HuH-7 (cell line): ENCODE measurements at places on chromosomes 7 and 10.
A peak's percentile ranks its signal among the peaks of the same experiment; 100 is the strongest.

GRCh38 chr7:150797661-150798060, 2.5 kb downstream of the TMEM176B start:
- no peak for DNase-seq

GRCh38 chr10:69568472-69569395, 4.5 kb downstream of the NEUROG3 start:
- DNase-seq, result no peak

- no peak for DNase-seq
Observed at GRCh38 chr7:16688249-16688648, 42.3 kb downstream of the BZW2 start.

- no peak for DNase-seq
Observed at GRCh38 chr7:80240265-80241025, 105.8 kb downstream of the GNAI1 start.

- DNase-seq, result no peak
Observed at GRCh38 chr10:52950578-52950977, 178.0 kb upstream of the MBL2 start.

GRCh38 chr10:99781734-99782429, 558 bp upstream of the ABCC2 start:
- no peak for DNase-seq

DNA sequence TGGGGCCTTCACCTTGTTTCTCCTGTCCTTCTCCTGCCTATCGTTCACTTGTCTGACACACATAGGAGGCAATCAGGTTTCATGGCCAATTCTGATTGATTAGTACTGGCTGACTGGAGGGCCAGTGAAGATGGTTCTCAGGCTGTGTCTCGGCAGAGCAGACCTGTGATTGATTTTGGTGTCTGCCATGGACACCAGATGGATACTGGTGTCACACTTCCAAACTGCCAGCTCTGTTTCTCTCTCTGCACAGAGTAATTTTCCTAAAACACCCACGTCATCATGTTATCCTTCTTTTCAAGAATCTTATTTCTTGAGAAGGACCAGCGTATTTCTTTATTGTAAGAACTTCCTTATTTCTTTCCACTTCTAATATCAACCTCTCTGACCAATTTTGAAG, 117.1 kb downstream of the ICA1 start:
- no peak for DNase-seq

- DNase-seq, result peak; percentile 71
Observed at GRCh38 chr10:99329304-99329553, at the start of gene CNNM1. Gene CNNM1 (plus strand): TSS chr10:99329356. CDS start chr10:99329388, 32 bp downstream.

DNA sequence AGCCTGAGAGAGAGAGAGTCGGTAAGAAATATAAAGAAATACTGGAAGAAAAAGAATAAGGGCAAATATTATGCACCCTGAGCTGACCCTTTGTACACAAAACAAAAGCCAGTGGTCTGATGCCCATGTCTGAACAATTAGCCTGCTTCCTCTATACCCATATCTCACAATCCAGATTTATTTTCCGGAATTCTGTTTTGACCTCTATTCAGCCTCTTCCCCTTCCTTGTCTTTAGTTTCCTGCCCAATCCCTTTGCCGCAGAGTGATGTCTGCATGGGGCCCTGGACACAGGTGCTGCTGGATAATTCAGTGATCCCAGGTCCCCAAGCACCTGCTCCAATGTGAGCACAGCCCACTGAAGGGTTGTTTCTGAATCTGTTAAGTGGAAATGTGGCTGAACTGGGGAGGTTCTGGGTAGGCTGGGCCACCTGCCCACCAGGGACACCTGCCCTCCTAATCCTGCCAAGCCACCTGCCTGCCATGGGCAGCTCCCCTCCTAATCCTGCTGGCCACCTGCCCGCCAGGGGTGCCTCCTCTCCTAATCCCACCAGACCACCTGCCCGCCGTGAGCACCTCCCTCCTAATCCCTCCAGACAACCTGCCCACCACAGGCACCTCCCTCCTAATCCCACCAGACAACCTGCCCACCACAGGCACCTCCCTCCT, 23.0 kb downstream of the ADGRA1 start:
- DNase-seq, result no peak

DNA sequence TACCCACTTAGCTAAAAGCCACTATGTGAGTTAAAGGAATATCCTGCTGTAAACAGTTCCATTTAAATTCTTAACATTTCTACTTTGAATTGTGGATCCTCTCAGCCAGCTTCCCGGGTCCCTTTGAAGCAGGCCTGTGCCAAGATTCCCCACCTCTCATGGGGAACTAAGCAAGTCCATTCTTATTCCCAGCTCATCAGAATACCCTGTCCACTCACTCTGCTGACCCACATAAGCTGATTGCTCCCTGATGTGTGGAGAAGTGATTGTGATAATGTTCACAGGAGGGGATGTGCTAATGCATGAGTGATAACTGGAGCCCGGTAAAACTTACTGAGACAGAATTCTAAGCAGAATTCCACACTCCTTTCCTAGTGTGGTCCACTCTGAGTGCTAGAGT, 709.7 kb downstream of the CNTNAP2 start:
- DNase-seq, result no peak

GRCh38 chr10:91805110-91805838, 7.0 kb downstream of the TNKS2 start:
- DNase-seq, result no peak

GRCh38 chr10:93224005-93224779, 150.5 kb downstream of the CYP26A1 start:
- DNase-seq, result peak; percentile 36

- no peak for DNase-seq
Observed at GRCh38 chr10:121062115-121062514, 211.0 kb downstream of the WDR11 start.

DNA sequence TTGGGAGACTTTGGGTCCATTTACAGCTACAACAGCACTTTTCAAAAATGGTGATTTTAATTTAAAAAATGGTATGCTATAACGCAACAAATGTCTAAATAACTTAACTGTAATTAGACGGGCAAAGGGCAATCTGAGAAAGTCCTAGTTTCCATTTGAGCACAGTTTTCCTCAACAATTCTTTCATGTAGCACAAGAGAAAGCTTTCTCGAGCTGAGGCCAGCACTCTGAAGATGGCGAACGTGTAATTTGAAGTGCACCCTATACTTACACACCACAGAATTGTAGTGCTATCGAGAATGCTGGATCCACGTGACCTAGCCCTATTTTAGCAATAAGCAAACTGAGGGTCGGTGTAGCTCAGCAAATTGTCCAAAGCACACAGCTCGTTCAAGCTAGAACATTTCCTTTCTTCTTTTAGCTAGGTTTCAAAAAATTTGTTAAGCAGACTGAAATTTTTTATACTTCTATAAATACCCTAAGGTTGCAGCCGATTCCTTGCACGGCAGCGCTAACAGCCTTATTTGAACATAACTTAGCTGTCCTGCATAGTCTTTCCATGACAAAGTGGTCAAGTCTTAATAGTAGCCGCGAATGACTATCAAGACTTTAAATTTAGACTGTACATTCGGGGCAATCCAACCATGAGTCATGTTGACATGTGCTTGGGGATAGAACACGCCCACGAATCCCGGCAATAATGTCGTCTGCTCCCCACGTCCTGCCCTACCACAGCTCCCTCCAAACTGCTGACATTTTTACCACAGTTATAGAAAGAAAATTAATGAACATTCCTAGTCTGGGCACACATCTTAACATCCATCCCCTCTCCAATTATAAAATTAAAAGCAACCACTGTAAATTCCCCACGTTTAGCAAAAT, 10.0 kb downstream of the KLF6 start:
- no peak for DNase-seq

- no peak for DNase-seq
Observed at GRCh38 chr10:50325449-50326171, 74.3 kb upstream of the ASAH2 start.

DNA sequence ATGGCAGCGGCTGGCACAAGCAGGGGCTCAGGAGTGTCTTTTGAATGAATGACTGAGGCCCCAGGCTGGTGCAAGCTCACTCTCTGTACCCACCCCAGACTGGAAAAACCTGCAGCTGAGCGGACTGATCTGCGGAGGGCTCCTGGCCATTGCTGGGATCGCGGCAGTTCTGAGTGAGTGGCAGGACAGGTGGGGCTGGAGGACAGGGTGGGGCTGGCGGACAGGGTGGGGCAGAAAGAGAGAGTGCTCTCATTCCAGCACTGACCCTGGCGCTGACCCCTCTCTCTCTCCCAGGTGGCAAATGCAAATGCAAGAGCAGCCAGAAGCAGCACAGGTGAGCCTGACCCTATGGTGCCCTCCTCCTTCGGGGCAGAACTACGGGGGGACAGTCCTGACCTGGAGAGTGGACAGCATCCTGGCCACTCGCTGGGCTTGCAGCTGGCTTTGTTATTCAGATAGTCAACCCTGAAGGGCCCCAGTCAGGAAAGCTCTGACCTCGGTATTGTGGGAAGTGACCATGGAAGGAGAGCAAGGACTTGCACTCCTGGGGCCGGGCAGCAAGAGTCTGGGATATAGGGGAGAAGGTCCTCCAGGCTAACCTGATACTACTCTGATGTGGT, 4.1 kb downstream of the FXYD4 start:
- no peak for DNase-seq

DNA sequence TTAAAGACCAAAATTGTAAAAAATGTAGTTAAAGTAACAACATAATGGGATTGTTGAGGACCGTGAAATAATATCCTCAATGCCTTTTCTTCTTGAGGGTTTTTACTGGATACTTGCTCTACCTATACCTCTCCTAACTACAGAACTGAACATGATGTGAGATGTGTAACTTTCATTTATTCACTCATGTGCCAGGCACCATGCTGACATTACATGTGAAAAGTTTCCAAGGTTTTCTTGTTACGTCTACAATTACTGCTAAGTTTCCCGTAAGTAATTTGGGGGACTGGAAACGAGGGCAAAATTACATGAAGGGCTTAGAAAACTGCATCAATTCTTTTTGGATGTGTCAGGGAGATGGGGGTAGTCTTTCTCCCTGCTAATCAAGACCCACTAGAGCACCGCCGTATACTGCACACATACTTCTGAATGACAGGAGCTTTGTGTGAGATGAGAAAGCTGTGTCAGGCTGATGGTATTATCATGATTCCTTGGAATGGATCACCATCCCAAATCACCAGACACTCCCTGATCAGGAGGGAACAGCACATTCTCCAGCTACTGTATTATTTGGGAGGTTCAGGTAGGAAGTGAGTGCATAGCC, 41.8 kb downstream of the PTPRZ1 start:
- DNase-seq, result no peak

DNA sequence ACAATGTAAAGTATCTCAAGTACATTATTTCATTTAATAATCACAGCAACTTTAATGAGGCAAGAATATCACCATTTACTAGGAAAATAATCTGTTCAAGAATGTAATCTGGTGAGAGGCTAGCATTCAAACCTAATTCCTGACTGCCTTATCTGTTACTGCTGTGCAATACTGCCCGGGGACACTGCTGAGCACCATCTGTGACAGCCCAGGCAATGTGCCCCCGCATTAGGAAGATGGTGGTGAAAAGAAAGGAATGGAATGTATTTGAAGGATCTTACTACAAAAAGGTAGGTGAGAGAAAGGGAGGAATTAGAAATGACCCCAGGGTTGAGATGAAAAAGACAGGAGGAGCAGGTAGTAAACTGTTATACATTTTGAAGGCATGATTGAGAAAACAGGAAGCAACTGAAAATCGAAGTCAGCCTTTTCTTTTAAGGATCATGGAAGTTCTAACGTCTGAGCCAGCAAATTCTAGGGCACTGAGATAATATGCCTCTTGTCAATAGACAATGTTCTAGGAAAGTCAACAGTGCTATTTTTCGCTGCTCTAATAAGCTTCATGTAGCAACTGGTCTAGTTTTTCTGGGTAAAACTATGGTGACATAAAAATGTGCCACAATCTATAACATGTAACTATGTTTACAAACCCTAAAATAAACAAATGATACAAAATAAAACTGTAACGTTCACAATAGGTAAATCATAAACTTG, 90.4 kb downstream of the ETV1 start:
- DNase-seq, result peak; percentile 14

DNA sequence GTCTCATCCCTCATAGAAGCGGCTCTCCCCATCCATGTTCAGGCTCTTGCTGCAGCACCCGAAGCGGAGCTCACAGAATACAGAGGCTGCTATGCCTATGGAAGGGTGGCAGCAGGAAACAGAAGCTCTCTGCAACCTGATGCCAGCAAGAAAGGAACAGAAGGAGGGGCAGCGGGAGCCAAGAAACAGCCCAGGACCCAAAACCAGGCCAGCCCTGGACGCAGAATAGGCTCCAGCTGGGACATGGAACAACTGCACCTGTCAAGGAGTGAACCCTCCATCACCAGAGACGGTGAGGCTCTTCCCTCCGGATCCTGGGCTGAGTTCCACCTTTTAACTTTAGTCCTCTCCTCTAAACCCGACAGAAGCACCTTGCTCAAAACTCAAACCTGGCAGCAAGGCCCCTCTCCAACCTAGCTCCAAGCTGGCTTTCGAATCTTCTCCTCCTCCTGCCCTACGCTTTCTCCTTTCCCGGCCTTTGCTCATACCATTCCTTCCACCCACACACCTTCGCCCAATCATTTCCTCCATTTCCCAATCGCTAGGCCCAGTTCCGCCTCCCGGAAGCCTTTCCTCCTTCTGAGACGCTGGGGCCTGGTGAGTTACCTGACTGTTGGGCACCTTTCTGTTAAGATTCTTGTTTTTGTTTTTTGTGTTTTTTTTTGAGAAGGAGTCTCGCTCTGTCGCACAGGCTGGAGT, 122.8 kb upstream of the ZNF92 start:
- DNase-seq, result no peak

- DNase-seq, result no peak
Observed at GRCh38 chr7:101172854-101173751, 7.0 kb downstream of the NAT16 start.

- DNase-seq, result no peak
Observed at GRCh38 chr7:95755277-95755934, 16.9 kb upstream of the DYNC1I1 start.
